ENCODE measurements at places on chromosomes 7 and 10. TPM values are rescaled to one million over a fixed set of nuclear protein-coding genes. Genes with fewer than 3 reads are reported as not detected.

DNA sequence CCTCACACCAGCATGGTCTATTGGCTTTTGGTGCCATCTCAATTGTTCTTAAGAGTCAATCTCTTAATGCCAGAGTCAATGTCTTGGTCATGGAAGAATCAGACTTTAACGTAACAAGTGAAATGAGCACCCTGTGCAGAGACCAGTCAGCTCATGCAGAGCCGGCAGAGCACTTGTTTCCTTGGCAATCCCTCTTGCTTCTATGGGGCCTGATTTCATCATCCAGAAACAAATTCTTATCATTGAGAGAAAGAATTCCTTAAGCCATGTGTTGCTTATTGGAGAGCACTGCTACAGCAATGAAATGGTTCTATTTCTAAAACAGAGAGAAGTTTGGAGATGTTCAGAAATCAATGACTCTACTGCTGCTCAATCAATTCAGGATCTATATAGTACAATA is 212.8 kb downstream of the IPMK start:
- H3K27me3 ChIP-seq = no peaks in the 10 kb centered on the region
- H3K27ac ChIP-seq = no peak overlapping the region
- H3K4me1 ChIP-seq = no peaks in the 10 kb centered on the region
- DNase-seq = no peak

DNA sequence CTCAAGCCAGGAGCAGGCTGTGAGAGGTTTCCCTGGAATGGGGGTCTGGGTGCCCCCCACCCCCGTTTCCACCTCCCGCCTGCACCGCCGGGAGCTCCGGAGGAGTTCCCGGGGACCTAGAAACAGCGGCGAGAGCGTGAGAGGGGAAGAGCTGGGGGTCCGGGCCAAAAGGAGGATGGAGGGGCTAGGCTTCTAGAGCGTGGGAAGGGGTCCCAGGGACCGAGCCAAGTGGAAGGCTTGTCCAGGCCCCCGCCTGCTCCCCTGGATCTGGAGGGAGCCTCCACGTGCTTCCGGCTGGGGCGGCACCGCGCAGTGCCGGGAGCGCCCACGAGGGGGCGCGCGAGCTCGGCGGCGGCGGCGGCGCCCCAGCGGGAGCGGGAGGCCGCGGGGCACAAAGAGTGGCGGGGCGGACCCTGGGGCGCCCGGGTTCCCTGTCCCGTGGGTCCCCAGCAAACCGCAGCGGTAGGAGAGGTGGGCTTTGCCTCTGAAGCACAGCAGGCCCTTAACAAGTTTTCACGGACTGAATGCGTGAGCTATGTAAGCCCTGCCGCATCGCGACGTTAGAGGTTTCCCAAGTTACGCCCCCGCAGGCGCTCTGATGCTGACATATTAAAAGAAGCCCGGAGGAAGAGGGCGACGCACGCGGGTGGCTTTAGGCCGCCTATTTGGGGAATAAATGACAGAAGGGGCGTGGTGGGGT is 104.4 kb upstream of the LRRC4 start:
- peaks cover 21% of the 10 kb centered on the region for H3K4me1 ChIP-seq
- no peak overlapping the region for H3K27ac ChIP-seq
- no peaks in the 10 kb centered on the region for H3K27me3 ChIP-seq

GRCh38 chr7:107394276-107394675 is 75.6 kb upstream of the GPR22 start:
- no peak for DNase-seq
- H3K36me3 ChIP-seq = no peaks in the 10 kb centered on the region
- peaks cover 20% of the 10 kb centered on the region for H3K4me1 ChIP-seq

GRCh38 chr10:1244493-1244892 is 188.3 kb downstream of the WDR37 start:
- no peaks in the 10 kb centered on the region for H3K36me3 ChIP-seq
- H3K4me1 ChIP-seq = no peaks in the 10 kb centered on the region
- H3K4me3 ChIP-seq = no peak overlapping the region
- no peak overlapping the region for H3K27ac ChIP-seq
- no peak for DNase-seq

DNA sequence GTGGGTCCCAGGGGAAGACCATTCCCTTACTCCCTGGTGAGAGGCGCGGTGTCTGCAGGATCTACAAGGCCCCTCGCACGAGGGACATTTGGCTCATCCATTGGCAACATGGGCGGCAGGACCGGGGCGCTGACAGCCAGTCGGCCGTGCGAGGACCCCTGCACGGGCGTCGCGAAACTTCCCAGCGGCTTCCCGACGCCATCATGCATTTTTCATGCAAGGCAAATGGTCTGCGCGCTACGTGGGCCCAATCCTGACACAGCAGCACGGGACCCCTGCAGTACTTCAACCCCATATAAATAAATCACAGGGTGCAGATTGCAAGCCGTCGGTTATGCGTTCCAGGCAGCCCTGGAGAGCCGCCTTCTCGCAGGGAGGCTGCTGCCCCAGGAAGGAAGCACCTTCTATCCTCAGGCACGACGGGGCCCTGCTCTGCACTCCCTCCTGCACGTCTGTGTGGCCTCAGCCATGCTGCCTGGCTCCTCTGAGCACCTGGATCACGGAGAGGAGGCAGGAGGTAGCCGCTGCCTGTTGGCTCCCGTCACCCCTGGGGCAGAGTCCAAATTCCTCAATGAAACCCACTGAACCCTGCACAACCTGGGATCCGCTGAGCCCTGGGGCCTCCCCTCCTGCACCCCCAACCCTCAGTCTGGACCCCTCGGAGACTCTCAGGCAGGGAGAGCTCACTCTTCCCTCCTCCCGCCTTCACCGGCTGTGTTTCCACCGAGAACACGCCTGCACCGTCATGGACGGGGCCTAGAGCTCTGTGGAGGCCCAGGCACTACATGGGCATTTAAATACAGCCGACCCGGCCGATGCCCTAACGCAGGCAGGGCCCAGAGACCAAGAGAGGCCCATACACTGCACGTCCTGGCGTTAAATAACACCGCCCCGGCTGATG is 90.5 kb downstream of the PDGFA start:
- H3K4me1 ChIP-seq = peaks cover 16% of the 10 kb centered on the region
- H3K36me3 ChIP-seq = no peaks in the 10 kb centered on the region
- no peaks in the 10 kb centered on the region for H3K27me3 ChIP-seq
- no peak for DNase-seq
- no peak overlapping the region for H3K4me3 ChIP-seq

DNA sequence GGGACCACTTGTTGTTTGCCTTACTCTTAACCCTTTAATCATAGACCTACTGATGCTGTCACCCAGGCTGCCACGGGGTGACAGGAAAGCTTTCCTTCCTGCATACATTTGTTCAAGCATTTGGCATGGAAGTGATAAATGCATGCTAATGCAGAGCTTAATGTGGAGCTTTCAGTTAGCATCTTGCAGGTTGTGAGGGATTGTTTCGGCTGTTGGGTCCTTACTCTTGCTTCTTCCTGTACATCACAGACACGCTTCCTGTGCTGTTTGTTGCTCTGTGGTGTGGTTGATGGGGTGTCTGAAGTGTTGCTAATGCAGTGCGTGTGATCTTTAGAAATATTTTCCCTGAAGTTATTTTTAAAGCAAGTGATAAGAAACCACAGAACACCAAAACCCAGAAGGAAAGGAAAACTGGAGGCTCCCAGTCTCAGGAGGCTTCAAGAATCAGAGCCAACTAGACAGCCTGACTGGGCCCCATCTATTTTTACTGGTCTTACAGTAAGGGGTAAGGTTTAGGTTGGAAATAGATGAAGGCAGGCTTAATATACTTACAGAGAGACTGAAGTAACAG is 143.1 kb downstream of the CHN2 start:
- H3K27me3 ChIP-seq = no peaks in the 10 kb centered on the region
- no peak overlapping the region for H3K4me3 ChIP-seq
- no peak overlapping the region for H3K27ac ChIP-seq
- H3K4me1 ChIP-seq = no peaks in the 10 kb centered on the region

Gene TUBGCP2
- 41.7 TPM for total RNA-seq

DNA sequence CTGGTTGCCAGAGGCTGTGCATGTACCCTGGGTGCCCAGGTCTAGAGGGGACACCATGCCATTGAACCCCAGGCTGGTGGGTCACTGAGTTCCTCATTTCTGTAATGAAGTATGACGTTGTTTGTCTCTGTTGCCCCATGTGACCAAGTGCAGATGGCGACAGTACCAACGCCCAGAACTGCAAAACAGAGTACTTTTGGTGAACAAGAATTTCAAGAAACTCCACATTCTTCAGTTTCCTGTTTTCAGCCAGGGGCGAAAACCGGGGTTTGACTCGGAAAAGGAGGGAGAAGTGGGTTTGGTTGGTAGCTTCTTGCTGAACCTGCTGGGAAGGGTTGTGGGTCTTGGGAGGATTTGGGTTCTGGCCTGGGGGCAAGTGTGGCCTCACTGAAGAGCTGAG is 18.2 kb downstream of the CYP17A1 start:
- H3K27me3 ChIP-seq = no peaks in the 10 kb centered on the region
- H3K4me1 ChIP-seq = peaks cover 45% of the 10 kb centered on the region
- H3K27ac ChIP-seq = peak overlapping the region; percentile 66
- no peak for DNase-seq

DNA sequence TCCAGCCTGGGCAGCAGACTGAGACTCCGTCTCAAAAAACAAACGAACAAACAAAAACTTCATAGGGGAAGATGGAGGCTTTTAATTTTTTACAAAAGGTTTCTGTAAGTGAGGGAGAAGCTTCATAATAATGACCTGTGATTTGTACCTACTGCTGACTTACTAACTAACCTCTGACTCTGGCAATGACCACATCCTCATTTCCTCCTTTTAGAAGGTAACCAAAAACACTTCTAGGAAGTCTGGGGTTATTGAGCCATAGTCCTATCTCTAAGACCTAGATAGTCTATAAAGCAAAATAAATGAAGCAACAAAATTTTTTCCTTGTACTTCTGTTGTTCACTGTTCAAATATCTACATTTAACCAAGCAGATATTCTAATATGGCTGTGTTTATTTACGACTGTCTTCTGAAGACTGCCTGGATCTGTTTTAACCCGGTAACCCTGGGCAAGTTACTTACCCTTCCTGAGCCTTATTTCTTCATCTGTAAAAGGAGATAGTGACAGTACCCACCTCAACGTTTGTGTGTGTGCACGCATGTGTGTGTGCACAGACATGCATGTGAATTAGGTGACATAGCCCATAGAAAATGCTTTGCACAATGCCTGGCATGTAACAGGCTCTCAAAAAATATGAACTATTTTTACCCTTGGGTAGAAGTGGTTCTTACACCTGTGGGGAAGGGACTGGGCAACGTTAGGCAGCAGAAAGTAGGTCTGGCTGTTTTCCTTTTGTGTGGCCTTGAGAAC is 30.8 kb upstream of the SMNDC1 start:
- H3K36me3 ChIP-seq = no peaks in the 10 kb centered on the region
- no peaks in the 10 kb centered on the region for H3K27me3 ChIP-seq
- H3K27ac ChIP-seq = peak overlapping the region; percentile 15
- DNase-seq = no peak

Gene FGFBP3
- 0.74 TPM for total RNA-seq

Gene HOXA2
- total RNA-seq = 2.0 TPM

DNA sequence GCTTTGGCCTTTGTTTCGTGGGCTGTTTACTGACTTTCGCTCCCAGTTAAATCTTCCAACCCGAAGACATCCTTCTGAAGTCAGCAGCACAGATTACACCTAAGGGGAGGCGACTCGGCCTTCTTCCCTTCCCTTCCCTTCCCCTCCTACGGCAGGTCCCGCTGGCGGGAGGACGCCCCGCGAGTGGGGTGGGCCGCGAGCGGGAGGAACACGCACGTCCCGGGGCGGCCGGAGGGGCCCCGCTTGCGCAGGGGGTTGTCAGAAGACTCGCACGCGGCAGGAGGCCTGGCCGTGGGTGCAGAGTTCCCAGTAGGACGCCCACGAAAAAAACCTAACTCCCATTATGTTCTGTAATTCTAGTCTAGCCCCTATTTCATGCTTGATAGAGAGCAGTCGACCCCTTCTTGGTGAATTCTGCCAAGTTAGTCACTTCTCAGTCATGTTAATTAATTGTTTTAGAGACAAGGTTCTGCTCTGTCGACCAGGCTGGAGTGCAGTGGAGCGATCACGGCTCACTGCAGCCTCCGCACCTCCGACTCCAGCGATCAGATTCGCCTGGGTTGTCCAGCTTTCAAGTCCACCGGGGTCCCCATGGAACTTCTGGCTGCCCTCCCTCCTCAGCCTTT is 19.2 kb upstream of the ZNF32 start:
- no peak overlapping the region for H3K27ac ChIP-seq
- no peaks in the 10 kb centered on the region for H3K36me3 ChIP-seq
- H3K4me3 ChIP-seq = peak overlapping the region; percentile 43
- no peak for DNase-seq

GRCh38 chr10:33314811-33315561 is 19.5 kb downstream of the NRP1 start:
- DNase-seq = no peak
- H3K4me3 ChIP-seq = no peak overlapping the region
- peaks cover 14% of the 10 kb centered on the region for H3K4me1 ChIP-seq
- no peaks in the 10 kb centered on the region for H3K27me3 ChIP-seq

Gene CCM2
- 44.2 TPM for total RNA-seq

DNA sequence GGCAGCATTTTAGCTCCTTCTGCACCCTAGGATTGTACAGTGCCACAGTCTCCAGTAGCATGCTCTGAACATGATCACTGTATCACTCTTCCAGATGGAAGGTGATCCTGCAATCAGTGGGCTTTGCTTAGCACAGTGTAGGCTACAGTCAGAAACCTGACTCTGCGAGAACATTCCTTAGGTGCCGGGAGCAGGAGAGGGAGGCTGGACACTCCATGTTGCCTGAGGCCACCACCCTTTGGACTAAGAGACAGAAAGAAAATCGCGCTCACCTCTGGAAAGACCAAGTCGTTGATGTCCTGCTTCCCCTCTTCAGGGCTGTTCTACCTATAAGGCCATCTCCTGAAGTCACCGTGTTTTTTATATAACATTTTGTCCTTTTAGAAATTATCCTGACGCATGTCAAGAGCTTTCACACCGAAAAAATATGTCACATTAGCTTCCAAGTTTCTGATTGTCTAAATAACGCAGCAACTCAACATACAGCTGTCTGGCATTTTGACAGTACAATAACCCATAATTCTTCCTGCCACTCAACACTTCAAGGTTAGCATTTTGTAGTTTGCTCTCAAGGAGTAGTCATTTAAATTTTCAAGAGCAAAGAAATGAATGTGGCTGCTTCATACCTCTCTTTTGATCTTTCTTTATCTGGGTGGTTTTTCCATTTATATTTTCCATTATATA is 563.1 kb downstream of the LRMDA start:
- H3K27ac ChIP-seq = no peak overlapping the region
- no peak for DNase-seq
- no peaks in the 10 kb centered on the region for H3K27me3 ChIP-seq
- no peaks in the 10 kb centered on the region for H3K36me3 ChIP-seq
- H3K4me3 ChIP-seq = no peak overlapping the region

- no peaks in the 10 kb centered on the region for H3K27me3 ChIP-seq
- H3K36me3 ChIP-seq = no peaks in the 10 kb centered on the region
- H3K27ac ChIP-seq = no peak overlapping the region
- DNase-seq = no peak
- H3K4me1 ChIP-seq = no peaks in the 10 kb centered on the region
Measured at GRCh38 chr10:89591796-89592271, 53.2 kb downstream of the PANK1 start.

DNA sequence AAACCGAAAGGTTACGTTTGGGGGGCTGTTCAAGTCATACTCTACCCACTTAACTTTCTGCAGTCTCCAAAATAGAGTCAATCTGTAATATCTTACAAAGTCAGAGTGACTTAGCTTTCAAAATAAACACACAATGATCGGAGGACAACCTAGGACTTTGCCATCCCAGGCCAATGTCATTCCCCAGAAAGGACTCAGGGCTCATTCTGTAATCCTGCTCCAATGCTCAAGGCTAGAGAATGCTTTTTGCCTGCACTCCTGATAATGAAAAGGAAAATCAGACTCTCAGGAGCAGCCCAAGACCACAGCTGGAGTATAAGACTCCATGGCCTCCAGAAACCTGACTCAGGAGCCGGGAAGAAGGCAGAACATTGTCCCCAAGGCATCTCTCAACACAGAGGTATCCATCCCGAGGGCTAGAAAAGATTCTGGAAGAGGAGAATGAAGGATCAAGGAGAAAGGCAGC is 28.5 kb upstream of the ASCC1 start:
- H3K27ac ChIP-seq = peak overlapping the region; percentile 98
- H3K4me3 ChIP-seq = no peak overlapping the region
- DNase-seq = no peak
- H3K4me1 ChIP-seq = peaks cover 82% of the 10 kb centered on the region
- no peaks in the 10 kb centered on the region for H3K27me3 ChIP-seq

All from vagina (tissue), 2 donors.